Fibroblast of upper back skin (primary cell): ENCODE measurements at places on chromosomes 7 and 10.

DNA sequence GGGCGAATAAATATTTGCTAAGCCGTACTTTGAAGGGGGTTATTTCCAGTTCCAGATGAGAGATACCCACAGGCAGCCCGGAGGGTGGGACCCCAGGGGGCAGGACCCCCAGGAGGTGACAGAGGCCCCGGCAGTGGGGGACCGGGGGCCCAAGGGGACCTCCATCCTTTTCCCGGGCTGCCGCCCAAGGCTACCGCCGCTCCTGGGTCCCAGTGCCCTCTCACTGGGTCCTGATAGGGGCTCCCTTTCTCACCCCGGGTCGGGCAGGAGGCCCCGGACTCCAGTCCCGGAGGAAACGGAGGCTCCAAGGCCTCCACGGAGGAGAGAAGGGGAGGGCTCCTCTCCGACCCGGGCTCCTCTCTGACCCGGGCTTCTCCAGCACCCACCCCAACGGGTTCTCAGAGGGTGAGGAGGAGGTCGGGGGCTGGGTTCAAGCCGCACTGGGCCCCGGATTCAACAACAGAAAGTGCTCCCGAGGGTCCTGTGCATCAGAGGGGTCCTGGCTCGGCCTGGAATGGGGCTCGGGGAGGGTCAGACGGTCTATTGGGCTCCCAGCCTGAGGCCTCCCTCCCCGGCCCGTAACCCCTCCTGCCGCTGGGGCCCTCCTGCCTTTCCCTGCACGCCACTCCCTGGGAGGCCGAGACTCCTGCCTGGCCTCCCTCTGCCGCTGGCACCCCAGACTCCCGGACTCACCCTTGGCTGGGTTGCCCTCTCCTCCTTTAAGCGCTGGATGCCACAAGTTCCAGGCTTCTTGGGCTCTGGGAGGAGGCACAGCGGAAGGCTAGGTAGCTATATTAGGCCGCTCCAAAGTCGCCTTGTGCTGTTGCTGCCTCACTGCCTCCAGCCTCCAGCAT is 62.5 kb downstream of the ZNF37A start:
- no peak for DNase-seq

- DNase-seq = no peak
Measured at GRCh38 chr7:144584726-144585125, 181.2 kb upstream of the NOBOX start.

GRCh38 chr10:96651998-96652431 is 65.2 kb upstream of the TM9SF3 start:
- no peak for DNase-seq

DNA sequence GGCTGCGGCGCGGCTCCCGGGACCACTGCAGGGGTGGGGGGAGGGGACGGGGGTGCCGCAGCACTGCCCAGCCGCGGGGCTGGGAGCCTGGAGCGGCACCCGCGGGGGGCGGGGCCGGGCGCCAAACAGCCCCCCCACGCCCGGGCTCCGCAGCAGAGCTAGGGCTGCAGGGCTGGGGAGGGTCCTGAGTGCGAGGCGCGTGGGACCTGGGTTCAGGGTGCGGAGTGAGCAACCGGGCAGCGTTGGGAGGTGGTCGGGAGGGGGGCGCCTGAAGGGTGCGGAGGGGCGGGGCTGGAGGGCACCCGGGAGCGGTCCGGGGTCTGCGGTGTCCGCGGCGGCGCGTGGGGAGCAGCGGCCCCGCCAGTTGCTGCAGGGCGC is 528 bp downstream of the CAMK2G start:
- no peak for DNase-seq

DNA sequence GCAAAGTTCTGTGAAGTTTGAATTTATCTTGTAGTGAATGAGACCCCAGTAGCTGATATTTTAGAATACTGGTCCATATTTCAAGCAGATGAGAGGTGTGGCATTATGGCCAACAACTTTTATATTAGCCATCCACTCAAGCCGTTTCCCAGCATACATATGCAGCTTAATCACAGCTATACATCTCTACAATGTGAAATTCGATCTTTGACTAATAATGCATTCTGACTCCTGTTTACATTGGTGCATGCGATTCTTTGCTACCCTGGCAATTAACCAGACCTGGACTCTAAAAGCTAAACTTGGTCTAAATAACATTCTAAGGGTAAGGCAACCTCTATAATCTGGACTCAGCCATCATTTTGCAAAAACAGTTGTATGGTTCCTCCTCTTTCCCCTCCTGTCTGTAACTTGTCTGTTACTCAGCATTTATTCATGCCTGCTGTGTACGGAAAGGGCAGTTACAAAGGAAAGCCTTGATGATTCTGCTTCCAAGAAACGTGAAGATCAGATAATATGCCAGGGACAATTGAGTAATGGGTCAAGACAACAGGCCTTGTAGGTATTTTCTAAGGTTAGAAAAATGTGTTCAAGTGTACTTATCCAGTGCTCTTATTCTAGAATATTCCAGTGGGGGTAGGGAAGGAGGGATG is 50.6 kb downstream of the PNLIPRP2 start:
- DNase-seq = peak; percentile 19

GRCh38 chr7:127584648-127585043 is 750 bp downstream of the GCC1 start:
- DNase-seq = no peak

GRCh38 chr10:87635498-87636312 is 24.0 kb upstream of the PAPSS2 start:
- peak; percentile 76 for DNase-seq

DNA sequence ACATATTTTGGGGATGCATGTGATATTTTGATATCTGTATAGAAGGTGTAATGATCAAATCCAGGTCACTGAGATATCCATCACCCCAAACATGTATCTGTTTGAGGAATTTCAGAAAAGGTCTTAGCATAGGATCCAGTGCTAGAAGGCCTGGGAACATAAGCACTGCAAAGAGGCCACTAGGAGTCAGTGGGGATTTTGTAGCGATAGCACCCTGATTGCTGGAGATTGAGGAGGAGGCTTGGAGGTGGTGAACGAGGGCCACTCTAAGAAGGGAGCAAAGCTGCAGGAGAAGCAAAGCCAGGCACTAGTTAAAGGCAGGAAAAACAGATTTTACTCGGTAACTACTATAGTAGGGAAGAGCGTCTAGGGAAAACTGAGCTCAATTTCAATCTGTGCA is 324.0 kb downstream of the LHFPL3 start:
- no peak for DNase-seq

GRCh38 chr10:117541405-117541908 is 1.1 kb upstream of the EMX2 start:
- peak; percentile 89 for DNase-seq

GRCh38 chr10:88582411-88582805 is 710 bp downstream of the RNLS start:
- no peak for DNase-seq

DNA sequence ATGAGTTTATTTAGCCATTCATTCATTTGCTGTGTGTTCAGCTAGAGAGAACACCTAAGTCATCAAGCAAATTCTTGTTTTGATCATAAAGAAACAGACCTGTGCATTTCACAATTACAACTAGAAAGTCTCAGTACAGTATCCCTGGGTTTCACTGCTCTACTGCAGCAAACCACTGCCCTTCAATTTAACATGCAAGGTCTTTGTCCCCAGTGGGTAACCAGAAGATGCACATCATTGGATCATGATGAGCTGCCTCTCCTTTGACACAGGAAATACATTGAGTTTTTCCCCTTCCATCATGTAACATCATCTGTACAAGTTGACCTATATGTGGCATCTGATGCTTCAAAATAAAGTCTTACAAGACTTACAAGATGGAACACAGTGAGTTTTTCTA is 70.5 kb upstream of the MRLN start:
- DNase-seq = no peak

- no peak for DNase-seq
Measured at GRCh38 chr10:32328499-32328898, 18.5 kb downstream of the EPC1 start.

- peak; percentile 86 for DNase-seq
Measured at GRCh38 chr7:69837387-69838068, 239.3 kb downstream of the AUTS2 start.

- no peak for DNase-seq
Measured at GRCh38 chr10:110730345-110731050, 86.4 kb downstream of the RBM20 start.

DNA sequence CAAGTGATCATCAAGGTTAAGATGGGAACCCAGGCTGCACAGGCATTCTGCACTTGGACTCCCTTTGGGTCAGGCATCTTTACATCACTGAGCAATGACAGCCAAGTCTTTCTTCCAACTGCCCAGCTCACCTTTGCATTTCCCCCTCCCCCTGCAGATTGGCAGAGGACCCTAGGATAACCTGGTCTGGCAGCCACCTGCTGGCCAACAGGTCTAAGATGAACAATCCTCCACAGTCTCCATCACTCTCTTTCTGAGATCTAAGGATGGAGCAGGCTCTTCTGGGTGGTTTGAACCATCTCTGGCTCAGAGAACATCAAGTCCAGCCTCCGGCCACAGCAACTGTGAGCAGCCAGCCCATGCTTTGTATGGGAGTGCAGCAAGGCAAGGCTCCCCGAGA is 75.8 kb downstream of the RAB11FIP2 start:
- no peak for DNase-seq
